Renal pelvis (tissue), 12 donors: ENCODE measurements at places on chromosomes 7 and 10. TPM values are rescaled to one million over a fixed set of nuclear protein-coding genes. Genes with fewer than 3 reads are reported as not detected.

- DNase-seq, result no peak
These were observed 158.6 kb upstream of the PITRM1 start for GRCh38 chr10:3331187-3331586.

DNA sequence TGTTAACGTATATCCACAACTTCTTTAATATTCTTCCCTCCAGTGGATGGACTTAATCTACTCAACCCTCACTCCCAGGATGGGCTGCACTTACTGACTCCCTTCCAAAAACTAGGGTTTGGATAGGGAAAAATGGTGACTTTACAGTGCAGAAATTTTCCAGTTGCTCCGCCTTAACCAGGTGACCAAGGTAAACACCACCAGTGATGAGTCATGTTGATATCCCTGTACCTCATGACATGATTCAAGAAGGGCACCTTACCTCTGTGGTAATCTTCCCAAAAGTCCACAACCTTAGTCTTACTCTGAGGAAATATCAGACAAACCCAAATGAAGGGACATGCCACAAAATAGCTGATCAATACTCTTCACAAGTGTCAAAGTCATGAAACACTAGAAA is 3.5 kb upstream of the GSTK1 start:
- no peak for DNase-seq

GRCh38 chr10:63498665-63499064 is 22.5 kb upstream of the REEP3 start:
- DNase-seq, result no peak

CYP3A5 gene
- polyA plus RNA-seq, result 2.7 TPM

PRTFDC1 gene
- 29.7 TPM for polyA plus RNA-seq

ZPBP gene
- polyA plus RNA-seq, result 0.73 TPM

PRR15 gene
- 4.7 TPM for polyA plus RNA-seq

DNA sequence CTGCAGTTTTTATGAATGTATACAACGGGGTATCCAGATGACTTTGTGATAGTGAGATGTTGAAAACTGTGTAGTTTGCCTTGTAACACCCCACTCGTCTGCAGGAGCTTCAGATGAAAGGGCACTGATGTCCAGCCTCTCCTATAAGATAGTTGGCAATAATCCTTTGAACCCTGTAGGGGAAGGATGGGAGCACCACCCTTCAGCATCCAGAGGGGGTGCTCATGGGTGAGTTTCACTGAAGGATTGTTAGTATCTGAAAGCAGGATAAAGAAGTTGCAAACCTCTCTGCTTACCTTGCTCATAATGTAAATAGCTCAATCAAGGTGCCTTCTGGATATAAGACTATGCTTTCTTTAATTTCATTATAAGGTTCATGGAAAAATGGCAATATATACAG is 201.5 kb downstream of the TMEM178B start:
- no peak for DNase-seq
